ENCODE measurements at places on chromosomes 2 and 18.

GRCh38 chr2:164449706-164450105, 171.6 kb downstream of the GRB14 start:
- DNase-seq = no peak

GRCh38 chr2:195721042-195721441, 64.0 kb downstream of the SLC39A10 start:
- no peak for DNase-seq

GRCh38 chr2:51960841-51961335, 929.0 kb upstream of the NRXN1 start:
- DNase-seq = no peak

- no peak for DNase-seq
Observed at GRCh38 chr2:132676999-132677398, 7.0 kb upstream of the LYPD1 start.

- no peak for DNase-seq
Observed at GRCh38 chr18:56795381-56795780, 144.2 kb downstream of the WDR7 start.

DNA sequence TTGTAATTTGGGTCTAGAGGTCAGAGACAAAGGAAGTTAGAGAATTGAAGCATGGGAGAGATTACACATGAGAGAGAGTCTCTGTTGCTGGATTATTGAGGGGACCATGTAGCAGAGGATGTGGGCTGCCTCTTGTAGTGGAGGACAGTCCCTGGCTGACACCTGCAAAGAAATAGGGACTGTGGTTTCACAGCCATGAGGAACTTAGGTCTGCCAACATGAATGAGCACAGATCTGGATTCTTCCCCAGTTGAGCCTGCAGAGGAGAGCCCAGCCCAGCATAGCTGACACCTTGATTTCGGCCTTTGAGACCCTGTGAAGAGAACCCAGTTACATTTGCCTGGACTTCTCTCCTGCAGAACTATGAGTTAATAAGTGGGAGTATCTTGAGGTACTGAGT, 179.5 kb upstream of the TWIST2 start:
- DNase-seq = no peak

DNA sequence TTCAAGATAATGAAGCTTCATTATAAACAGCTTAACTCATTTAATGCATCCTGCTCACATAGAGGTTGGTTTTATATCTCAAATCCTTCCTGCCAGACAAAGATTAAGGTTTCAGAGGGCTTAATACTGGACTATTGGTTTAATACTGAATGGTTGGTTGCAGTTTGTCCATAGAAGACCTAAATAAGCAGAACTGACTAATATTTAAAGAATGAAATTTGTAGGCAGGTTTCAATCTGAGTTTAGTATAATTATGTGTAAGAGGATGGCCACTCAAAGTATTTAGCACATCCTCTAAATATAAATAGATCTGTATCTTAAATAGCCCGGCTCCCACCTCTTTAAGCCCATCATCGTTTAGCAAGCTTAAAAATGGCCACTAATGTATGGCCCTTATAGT, 92.5 kb downstream of the EPB41L5 start:
- no peak for DNase-seq

GRCh38 chr2:237065071-237065377, 20.7 kb upstream of the COPS8 start:
- DNase-seq = no peak

GRCh38 chr2:64504774-64505720, 19.1 kb upstream of the AFTPH start:
- DNase-seq = no peak

GRCh38 chr2:62527478-62528210, 21.6 kb upstream of the TMEM17 start:
- no peak for DNase-seq

- no peak for DNase-seq
Observed at GRCh38 chr2:168663993-168664392, 138.4 kb upstream of the NOSTRIN start.

DNA sequence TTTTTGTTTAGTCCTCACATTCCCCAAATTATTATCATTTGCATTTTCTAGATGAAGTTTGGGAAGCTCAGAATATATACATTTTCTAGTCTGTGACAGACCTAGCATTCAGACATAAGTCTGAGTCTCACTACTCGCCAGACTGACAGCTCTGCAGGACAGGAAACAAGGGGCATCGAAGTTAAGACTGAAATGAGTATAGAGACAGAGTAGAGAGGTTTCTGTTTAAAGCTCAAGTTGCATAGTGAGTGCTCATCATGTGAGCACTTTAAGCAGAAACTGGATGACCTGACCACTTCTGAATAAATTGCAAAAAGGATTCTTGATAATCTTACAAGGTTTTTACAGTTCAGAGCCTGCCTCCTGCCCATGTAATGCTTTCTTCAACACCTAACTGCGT, 1.1 kb downstream of the HADHB start:
- DNase-seq = no peak

DNA sequence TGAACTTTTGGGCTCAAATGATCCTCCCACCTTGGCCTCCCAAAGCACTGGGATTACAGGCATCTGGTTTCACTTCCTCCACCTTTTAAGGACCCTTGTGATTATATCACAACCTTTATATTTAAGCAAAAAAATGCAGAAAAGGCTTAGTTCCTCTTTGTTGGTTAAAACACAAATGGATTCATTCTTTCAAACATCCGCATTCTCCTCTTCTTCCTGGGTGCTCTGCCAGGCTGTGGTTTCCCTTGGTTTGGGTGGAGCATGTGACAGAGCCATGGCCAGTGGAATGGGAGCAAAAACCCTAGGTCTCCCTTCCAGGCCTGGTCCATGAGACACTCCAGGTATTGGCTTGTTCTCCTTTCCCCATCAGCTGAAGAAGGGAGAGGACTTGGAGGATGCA, 9.9 kb upstream of the SLC66A3 start:
- no peak for DNase-seq

DNA sequence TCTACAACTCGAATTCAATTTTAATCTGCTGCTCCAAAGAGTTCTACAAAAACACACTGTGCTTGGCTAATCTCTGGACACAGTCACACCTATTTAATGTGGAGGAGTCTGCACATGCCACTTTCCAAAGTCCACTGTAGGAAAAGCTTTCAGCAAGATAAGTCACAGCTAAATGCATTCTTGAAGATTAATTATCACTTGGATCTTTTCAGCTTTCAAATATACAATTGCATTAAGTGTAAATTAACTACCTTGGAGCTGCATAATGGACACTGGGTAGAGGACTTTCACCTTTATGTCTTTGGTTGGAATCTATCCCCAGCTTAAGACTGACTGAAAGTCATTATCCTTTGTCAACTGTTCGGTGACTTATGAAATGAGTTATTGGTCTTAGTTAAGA, 565.1 kb downstream of the PIK3C3 start:
- no peak for DNase-seq

- DNase-seq = no peak
Observed at GRCh38 chr2:36902385-36903120, 63.8 kb downstream of the STRN start.

- no peak for DNase-seq
Observed at GRCh38 chr2:43824951-43825493, 13.6 kb downstream of the ABCG5 start.

- DNase-seq = no peak
Observed at GRCh38 chr2:46143429-46144132, 153.6 kb upstream of the EPAS1 start.

DNA sequence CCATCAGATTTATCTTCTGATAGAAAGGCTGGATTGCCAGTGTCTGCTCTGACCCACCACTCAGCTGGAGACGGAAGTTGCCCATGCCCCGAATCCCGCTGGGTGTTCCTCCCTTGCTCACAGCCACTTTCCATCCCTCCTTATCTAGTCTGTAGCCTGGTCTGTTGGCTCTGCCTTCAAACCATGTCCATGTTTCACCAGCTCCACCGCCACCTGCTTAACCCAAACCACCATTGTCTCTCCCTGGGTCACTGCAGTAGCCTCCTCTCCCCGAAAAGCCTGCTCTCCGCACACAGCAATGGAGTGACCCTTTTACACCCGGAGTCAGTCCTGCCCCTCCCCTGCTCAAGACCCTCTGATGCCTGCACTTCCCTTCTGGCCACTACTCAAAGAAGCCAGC, 60.4 kb downstream of the GLI2 start:
- DNase-seq = no peak

DNA sequence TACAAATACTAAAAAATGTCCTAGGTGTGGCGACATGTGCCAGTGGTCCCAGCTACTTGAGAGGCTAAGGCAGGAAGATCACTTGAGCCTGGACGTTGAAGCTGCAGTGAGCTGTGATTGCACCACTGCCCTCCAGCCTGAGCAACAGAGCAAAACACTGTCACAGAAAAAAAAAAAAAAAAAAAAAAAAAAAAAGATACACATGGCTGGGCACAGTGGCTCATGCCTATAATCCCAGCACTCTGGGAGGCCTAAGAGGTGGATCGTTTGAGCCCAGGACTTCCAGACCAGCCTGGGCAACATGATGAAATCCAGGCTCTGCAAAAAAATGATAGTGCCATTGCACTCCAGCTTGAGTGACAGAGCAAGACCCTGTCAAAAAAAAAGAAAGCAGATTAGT, 13.7 kb downstream of the KANSL1L start:
- DNase-seq = no peak

GRCh38 chr2:111048856-111049768, 71.6 kb upstream of the BCL2L11 start:
- DNase-seq = no peak

- DNase-seq = no peak
Observed at GRCh38 chr18:23340661-23341060, 112.4 kb upstream of the RIOK3 start.

GRCh38 chr2:46770622-46771021, 145.0 kb downstream of the MCFD2 start:
- DNase-seq = no peak

GRCh38 chr18:42980426-42980825, 135.1 kb downstream of the RIT2 start:
- no peak for DNase-seq

- no peak for DNase-seq
Observed at GRCh38 chr2:23482188-23482587, 97.2 kb downstream of the KLHL29 start.

DNA sequence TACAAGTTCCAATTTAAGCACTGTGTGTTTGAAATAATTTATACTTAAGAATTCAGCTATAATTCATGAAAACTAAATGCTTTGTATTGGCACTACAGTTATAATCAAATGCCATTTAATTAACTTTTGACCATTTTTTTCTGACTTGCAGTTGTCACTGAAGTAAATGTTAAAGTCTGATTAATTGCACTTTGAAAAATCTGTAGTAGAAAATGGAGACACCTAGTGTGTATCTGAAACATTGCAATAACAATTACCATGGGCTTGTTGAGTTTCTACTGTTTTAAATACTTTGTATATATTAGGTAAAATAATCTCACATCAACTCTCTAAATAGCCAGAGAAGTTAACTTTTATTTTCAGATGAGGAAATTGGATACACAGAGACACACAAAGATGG, 458.6 kb upstream of the FSIP2 start:
- DNase-seq = no peak

DNA sequence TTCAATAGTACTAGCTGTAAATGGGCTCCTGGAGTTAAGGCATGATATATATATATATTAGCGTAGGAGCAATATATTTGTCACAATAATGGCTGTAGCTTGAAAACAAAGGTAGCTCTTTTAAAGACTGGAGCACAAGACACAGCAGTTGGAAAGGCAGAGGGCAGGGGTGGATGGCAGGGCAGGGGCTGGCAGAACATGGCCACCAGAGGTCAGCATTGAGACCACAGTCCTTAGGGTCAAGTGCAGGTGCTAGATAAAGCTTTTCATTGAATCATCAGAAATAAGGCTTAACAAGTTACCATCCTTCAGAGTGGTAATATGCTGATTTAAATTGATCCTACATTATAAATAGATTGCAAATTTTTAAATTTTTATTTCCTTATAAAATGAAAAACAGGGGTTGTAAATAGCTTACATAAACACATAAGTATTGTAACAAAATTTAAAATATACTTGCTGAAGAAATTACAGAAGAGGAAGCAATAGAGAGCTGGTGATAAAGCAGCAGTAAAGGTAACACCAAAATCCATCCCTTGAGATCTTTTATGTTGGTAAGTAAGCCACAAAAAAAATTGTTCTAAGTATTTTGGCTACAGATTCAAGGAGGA, 161.2 kb upstream of the PIEZO2 start:
- no peak for DNase-seq
